ENCODE measurements at places on chromosomes 5 and 9.

DNA sequence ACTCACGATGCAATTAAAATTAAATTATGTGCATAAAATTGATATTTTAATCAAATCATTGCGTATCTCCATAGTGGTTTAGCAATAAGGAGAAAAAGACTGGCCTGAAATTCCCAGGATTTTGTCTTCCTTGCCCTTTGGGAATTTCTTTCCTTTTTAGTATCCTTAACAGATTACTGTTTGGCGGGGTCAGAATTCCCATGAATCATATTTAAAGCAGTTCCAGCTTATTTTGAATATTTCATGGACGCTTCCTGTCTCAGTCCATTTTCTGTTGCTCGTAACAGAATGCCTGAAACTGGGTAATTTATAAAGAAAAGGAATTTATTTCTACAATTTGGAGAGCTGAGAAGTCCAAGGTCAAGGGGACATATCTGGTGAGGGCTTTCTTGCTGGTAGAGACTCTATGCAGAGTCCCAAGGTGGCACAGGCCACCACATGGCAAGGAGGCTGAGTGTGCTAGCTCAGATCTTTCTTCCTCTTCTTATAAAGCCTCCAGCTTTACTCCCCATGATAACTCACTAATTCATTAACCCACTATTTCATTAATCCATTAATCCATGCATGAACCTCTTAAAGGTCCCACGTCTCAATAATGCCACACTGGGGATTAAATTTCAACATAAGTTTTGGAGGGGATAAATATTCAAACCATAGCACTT, 37.8 kb downstream of the CDH6 start:
- DNase-seq: no peak

DNA sequence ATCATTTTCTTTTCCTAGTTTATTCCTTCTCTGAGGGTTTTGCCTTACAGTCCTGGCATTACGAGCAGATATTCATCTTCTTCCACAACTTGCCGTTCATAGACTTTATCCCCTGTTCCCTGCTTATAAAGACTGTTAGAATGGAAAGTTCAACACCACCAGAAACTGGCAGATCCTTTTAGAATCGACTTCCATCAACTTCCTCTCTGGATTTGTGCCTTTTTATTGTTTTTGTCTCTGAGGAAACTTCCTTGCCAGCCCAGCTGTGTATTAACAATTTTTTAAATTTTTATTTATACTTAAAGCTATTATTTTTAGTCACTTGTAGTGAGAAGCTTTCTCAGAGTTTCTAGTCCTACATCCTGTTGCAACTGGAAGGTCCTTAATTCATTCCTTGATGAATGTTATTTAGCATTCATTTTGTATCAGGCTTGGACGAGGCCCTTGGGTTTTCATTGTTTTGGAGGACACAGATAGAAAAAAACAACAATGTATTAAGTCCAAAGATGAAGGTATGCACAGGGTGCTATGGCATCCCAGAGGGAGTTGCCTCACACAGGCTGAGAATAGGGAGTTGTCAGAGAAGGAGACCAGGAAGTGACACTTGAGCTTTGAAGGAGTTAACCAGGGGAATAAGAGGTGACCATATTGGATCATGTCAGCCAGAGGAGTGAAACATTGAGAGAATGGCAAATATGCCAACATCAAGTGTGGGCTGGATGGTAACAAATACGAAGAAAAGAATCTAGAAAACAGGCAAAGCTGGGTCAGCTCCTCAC, 81.3 kb downstream of the ADAMTSL1 start:
- no peak for DNase-seq

DNA sequence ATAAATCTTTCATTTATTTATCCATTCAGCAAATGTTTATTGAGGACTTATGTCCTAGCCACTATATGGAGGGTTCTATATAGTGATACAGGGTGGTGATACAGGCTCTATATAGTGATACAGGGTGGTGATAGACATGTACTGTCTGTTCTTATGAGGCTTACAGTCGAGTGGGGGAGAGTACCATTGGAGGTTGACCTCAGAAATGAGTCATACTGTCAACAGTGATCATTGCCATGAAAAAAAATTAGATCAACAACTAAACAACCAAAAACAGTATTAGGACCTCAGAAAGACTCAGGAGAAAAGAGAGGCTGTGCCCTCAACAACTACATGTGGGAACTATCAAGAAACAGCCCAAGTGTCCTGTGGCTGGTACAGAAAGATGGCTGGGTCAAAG, 22.0 kb downstream of the PAPPA start:
- DNase-seq: no peak

DNA sequence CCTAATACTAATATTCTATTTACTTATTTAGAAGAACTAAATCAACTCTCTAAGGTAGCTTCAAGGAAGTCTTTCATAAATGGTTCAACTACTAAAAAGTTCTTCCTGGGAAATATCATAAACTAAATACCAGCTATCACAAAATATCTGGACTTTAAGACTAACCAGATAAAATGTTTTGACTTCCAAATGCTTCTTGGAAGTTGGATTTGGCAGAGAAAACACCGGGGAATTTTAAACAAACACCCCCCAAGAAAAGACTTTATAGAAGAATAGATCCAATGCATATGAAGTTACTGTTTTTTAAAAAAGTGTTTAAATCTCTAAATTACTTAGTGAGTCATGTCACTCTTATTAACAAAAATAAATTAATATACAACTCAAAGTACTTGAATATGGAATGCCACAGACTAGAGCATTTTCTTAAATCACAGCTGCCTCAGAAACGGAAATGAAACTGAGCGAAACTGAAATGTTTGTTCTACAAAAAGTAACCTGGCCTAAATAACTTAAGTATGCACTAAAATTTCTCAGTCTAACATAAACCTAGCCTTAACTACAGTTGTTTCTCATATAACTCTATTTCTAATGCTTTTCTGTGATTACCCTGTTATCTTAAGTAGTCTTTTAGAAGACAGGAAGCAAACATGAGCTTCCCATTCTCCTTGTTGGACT, 6.8 kb downstream of the ABCA1 start:
- DNase-seq: no peak

DNA sequence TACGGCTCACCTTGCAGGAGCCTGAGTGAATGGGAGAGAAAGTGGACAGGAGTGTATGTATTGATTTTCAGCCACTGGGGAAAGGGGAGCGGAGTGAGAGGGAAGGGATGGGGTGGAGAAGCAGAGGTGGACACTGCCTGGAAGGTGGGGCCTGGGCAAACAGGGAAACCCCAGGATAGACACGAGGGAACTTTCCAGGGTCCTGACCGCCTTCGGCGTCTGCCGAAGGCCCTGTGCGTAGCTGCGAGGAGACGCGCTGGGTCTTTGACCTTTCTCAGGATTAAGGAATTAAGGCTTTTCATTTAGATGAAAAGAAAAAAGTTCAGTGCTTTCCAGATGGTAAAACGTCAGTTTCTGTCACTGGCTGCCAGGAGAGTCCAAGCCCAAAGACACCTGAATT, 134.6 kb upstream of the RAPGEF1 start:
- DNase-seq: no peak

- DNase-seq: no peak
Measured at GRCh38 chr9:107707915-107708441, 218.4 kb upstream of the KLF4 start.

- no peak for DNase-seq
Measured at GRCh38 chr5:3999929-4000328, 404.3 kb downstream of the IRX1 start.

- DNase-seq: no peak
Measured at GRCh38 chr5:179304466-179304865, 40.8 kb downstream of the ADAMTS2 start.

DNA sequence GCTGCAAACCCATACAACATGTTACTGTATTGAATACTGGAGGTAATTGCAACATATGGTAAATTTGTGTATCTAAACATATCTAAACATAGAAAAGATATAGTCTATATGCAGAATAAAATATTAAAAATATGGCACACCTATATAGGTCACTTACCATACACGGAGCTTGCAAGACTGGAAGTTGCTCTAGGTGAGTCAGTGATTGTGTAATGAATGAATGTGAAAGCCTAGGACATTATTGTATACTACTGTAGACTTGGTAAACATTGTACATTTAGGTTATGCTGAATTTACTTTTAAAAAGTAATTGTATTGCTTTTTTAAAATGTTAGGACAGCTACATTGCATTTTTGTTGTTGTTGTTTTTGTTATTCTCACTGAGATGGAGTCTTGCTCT, 968.8 kb downstream of the TLE1 start:
- no peak for DNase-seq

GRCh38 chr9:96559339-96559943, 60.2 kb downstream of the CDC14B start:
- DNase-seq: no peak

DNA sequence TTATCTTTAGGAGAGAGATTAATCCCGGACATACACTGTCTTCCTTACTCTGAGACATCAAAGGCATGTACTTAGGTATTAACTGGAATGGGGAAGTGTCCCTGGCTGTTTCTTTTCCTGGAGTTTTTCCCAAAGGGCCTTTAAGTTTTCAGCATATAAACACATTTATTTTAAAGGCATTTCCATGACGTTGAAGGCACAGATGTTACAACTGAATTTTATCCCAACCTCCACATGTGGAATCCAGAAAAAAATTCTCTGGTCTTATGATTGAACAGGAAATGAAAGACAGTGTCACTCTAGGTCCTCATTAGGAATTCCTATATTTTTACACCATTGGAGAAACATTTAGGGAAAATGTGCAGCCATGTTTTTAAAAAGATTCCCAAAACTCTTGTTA, 41.6 kb upstream of the SHOC1 start:
- no peak for DNase-seq

Measured in stimulated activated CD8-positive, alpha-beta memory T cell treated with anti-CD3 and anti-CD28 coated beads, Interleukin-2, amount 100 ng/mL, for 1 hour (primary cell).